ENCODE measurements at places on chromosomes 6 and 20.

DNA sequence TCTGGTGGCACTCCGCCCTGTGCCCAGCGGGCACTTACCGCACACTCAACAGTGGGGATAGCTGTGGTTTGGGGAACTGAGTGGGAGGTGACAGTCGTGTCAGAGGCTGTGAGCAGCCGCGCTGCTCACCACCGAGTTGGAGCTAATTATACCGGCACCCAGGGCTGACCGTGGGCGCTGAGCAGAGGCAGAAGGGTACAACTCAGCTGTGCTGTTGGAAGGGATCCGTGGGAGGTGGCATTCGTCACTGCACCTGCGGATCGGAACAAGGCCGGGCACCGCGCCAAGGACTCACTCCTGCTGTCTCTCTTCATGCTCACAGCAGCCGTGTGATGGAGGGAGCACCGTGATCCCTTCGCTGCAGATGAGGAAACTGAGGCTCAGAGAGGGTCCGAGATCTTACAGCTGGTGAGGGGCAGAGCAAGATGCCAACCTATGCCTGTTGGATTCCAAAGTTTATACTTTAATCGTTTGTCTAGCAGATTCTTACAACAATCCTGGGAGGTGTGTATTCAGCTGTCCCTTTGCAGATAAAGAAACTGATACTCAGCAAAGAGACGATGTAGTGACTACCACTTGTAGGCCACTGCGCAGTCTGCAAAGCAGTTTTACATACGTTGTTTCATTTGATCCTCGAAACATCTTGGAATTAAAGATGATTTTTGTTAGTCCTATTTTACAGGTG is 713 bp upstream of the ELMO2 start:
- no peak for DNase-seq

DNA sequence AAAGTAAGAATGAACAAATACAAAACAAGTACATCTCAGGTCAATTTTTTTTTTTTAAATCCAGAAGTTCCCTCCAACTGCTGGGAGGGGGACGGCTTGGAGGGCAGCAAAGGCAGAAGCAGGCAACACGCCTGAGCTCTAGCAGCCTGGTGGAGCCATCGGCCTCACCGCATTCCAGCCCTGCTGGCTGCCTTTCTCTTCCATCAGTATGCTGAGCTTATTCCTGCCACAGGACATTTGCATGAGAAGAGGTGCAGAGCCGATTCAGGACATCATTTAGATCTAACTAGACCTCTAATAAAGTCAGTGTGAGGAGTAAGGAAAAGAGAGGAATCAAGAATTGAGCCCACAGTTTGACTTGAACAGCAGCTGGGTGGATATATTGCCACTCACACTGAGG is 318.8 kb downstream of the ZFAND3 start:
- no peak for DNase-seq

GRCh38 chr6:4899249-4900034 is 104.4 kb downstream of the RPP40 start:
- DNase-seq: no peak

GRCh38 chr6:43096451-43097097 is 20.5 kb downstream of the PTK7 start:
- DNase-seq: peak; percentile 94

DNA sequence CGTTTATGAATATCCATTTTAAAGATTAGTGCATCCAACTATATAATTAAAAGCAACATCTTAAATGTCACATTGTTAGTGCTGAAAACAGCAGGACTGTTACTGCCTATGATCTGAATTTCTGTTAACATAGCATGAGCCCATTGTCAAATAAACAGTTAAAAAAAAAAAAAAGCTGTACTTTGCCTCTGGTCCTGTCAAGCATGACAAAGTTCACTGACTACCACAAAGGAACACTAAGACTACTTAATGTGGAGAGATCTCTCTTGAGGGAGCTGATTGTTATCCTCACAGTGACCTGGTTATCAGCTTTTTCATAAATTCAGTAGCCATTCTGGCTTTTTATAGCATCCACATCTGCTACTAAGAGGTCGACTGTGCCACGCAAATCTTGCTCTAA is 228.1 kb downstream of the TMEM200A start:
- no peak for DNase-seq

DNA sequence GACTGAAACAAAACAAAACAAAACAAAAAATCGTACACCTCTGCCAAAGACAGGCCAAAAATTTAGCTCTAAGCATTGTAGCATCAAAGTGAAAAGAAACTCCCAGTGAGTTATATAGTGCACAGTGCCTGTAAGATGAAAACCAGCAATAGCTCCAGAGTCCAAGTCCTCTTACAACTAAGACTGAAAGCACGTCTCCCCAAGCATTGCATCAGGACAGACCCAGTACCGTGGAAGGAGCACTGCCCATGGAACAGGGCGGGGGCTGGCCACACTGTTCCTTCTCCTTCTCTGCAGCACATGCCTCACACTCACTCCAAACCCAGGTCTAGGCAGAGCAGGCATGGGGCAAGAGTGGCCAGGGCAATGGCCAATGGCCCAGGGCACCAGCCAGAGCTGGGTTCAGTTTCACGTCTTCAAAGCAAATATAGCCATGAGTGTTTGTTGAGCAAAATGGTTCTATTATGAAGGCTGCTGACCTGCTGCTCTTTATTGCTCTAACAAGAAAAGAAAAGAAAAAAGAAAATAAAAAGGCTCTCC is 72.2 kb upstream of the PBOV1 start:
- DNase-seq: no peak

- DNase-seq: peak; percentile 79
Measured at GRCh38 chr6:114364301-114364700, 21.5 kb upstream of the HS3ST5 start.

DNA sequence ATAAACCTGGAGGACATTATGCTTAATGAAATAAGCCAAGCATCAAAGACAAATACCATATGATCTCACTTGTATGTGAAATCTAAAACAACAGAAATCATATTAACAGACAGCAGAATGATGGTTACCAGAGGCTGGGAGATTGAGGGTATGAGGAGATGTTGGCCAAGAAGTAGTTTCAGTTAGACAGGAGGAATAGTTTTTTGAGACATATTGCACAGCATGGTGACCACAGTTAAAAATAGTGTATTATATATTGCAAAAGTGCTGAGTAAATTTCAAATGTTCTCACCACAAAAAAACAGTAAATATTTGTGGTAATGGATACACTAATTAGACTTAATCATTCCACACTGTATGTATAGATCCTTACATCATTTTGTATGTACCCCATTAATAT is 1.8 kb downstream of the GABRR1 start:
- no peak for DNase-seq

- DNase-seq: peak; percentile 59
Measured at GRCh38 chr6:23180504-23181293, 611.3 kb downstream of the HDGFL1 start.

DNA sequence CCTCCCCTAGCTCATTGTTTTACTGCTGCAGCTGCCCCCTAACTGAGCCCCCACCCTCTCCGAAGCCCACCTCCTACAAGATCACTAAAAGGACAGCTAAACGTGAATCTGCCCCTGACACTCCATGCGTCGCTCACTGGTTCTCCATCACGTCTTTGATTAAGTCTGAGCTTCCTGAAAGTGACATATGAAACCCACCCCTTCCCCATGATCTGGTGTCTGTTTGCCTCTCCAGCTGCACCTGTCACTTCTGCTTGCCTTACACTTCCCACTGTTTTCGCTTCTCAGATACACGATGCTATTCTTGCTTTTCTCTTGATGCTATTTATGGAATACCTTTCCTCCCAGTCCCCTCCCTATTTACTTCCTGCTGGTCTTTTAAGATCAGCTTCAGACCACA is 8.0 kb upstream of the PERP start:
- DNase-seq: no peak

GRCh38 chr6:129130106-129130505 is 247.2 kb downstream of the LAMA2 start:
- DNase-seq: no peak

- no peak for DNase-seq
Measured at GRCh38 chr20:48242623-48243022, 457.3 kb upstream of the SULF2 start.

GRCh38 chr6:167550941-167551627 is 226.2 kb downstream of the TTLL2 start:
- no peak for DNase-seq

GRCh38 chr6:156507106-156507505 is 270.1 kb upstream of the ARID1B start:
- no peak for DNase-seq
